ACHN (cell line): ENCODE measurements at places on chromosomes 5 and 9.

GRCh38 chr5:176737746-176738636 lies 72.4 kb upstream of the UNC5A start:
- DNase-seq = no peak

DNA sequence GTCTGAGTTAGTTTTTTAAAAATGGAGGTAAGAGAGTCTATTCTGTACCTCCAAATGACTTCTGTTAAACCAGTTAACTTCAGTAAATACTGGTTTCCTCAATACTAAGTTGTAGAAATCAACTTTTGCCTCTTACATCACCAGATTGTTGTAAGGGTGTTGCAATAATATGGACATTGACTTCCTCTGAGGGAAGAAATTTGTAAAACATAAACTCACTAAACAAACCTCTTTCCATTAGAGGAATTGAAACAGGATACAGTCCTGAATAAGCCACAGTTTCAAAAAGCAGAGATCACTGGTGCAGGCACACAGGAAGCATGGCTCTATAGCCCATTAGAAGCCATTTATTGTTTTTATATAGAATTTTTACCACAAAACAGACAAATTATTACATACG lies 32.7 kb upstream of the SLCO6A1 start:
- no peak for DNase-seq

GRCh38 chr5:172178991-172179989 lies 8.7 kb downstream of the STK10 start:
- no peak for DNase-seq

DNA sequence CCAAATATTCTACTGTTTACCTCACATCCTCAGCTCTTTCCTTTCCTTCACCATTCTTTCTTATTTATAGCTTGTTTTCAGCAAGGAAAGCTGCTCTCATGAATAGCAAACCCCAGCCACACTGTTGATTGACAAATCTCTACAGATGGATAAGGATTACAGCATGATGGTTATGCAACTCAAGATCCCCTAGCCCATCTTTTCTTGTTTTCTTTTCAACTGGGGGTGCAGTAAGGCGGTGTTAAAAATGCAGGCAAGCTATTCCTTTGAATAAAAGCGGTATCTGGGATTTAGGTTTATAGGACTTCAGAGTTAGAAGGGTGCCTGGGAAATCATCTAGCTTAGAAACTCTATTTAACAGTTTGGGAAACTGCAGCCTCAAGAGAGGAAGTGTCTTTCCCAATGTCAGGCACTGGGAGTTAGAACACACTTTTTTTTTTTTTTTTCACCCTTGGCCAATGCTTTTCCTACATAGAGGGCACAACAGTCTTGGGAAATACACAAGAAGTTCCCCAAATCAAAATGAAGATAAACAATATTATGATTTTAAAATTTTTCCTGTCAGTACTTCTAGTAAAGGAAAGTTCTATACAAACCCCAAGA lies 2.6 kb downstream of the SPARC start:
- DNase-seq = no peak

DNA sequence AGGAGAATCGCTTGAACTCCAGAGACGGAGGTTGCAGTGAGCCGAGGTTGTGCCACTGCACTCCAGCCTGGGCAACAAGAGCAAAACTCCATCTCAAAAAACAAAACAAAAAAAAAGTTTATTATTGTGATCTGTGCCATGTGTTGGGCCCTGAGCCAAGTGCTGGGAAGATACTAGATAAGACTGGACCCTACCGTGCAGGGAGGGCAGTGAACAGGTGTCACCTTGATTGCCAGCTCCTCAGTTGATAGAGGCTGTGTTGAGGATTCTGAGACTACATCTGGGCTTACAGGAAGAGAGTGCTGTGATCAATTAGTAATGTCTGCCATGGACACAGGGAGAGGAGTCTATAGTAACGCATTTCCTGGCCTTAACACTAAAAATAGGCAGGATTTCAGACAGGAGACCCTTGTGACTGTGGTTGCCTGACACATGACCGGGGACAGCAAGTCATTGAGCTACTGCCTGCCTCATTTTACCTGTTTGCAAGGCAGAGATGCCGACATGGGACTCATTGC lies 201.5 kb downstream of the C9orf50 start:
- no peak for DNase-seq

GRCh38 chr5:150633429-150633828 lies 7.0 kb upstream of the SYNPO start:
- no peak for DNase-seq
